RPMI7951 (cell line): ENCODE measurements at places on chromosomes 11 and 22. TPM values are rescaled to one million over a fixed set of nuclear protein-coding genes. Genes with fewer than 3 reads are reported as not detected.
A peak's percentile ranks its signal among the peaks of the same experiment; 100 is the strongest.

CD3D gene
- not detected in 2 replicates for total RNA-seq

NCAM1 gene
- 69.3 and 75.7 TPM in 2 replicates for total RNA-seq

RIBC2 gene
- total RNA-seq = 3.7 and 5.5 TPM in 2 replicates

SLC29A2 gene
- 0.39 and 1.4 TPM in 2 replicates for total RNA-seq

SMTN gene
- 53.9 and 72.3 TPM in 2 replicates for total RNA-seq

DNA sequence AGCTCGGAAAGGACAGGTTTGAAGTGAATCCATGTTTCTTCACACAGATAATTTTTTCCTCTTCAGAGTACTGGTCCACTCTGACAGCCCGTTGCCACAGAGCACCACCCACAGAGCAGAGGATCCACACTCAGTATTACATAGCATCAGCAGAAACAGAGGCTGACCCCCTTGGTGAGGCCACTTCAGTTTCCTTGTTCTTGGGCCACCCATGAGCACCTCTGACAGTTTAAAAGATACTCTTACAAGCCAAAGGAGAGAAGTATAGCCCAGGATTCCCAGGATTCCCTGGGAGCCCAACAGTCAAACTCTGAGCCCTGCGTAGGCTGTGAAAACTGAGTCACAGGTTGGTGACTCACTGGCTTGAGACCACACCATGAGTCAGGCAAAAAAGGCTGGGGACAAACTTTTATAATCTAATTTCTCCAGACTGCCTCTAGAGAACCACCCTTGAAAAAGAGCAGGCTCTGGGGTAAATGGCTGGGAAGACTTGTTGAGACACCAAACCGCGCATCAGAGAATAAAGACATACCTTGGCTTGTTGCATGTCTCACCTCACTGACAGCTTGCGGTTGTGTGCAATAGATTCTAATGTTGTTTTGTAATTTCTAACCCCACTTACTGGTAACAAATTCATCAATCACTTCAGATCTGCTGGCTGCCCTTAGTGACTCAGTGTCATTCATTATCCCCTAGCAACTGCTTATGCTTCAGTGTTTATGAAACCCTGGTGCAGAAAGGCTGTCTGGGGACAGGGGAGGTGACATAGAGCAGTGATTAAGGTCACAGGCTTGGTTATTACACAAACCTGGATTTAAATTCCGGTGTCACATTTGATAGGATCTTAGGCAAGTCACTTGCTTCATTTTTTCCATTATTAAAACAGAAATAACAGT is 56.9 kb upstream of the PRSS23 start:
- DNase-seq = peak; percentile 98

- peak; percentile 57 for DNase-seq
Measured at GRCh38 chr11:122791411-122791810, 46.9 kb upstream of the CRTAM start.

- DNase-seq = no peak
Measured at GRCh38 chr11:120288021-120288420, 37.1 kb upstream of the TLCD5 start.

GRCh38 chr11:13705710-13706109 is 37.2 kb downstream of the FAR1 start:
- DNase-seq = no peak

DNA sequence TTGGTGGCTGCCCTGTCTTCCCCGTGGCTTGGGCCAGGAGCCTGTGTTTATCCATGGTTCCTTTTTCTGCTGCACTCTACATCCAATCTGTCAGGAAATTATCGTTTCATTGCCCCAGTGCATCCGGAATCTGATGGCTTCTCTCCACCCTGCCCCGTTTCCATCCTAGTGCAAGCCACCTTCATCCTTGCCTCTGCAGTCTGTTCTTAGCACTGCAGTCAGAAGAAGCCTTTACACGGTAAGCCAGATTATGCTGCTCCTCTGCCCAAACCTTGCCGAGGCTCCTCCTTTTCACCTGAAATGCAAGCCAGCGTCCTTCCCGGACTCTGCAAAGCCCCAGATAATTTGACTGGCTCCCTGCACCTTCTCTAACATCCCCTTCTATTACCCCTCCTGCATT is 45.1 kb downstream of the PARVG start:
- no peak for DNase-seq

DNA sequence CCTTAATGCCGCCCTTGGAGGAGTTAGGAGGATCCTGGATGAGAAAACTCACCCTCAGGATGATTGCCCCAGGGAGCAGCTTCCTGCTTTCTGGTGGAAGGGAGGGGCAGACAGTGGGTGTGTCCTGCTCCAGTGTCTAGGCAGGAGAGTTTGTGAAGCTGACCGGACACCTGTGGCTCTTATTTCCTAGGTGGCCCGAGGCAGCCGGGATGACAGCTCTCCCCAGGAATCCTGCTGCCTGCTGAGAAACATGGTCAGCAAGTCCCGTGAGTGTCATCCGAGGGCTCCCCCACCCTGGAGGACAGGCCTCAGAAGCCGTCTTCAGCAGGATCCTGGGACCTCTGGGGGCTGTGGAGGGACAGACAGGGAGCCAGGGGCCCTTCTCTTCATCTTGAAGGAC is 50.4 kb downstream of the ST3GAL4 start:
- no peak for DNase-seq

- DNase-seq = no peak
Measured at GRCh38 chr11:69152733-69153421, 2.9 kb upstream of the SMIM38 start.

- DNase-seq = no peak
Measured at GRCh38 chr11:14312736-14313438, 46.1 kb downstream of the RRAS2 start.

GRCh38 chr11:57645689-57646085 is 4.0 kb downstream of the YPEL4 start:
- DNase-seq = no peak

- DNase-seq = no peak
Measured at GRCh38 chr22:22815397-22816170, 72.0 kb upstream of the IGLL5 start.

DNA sequence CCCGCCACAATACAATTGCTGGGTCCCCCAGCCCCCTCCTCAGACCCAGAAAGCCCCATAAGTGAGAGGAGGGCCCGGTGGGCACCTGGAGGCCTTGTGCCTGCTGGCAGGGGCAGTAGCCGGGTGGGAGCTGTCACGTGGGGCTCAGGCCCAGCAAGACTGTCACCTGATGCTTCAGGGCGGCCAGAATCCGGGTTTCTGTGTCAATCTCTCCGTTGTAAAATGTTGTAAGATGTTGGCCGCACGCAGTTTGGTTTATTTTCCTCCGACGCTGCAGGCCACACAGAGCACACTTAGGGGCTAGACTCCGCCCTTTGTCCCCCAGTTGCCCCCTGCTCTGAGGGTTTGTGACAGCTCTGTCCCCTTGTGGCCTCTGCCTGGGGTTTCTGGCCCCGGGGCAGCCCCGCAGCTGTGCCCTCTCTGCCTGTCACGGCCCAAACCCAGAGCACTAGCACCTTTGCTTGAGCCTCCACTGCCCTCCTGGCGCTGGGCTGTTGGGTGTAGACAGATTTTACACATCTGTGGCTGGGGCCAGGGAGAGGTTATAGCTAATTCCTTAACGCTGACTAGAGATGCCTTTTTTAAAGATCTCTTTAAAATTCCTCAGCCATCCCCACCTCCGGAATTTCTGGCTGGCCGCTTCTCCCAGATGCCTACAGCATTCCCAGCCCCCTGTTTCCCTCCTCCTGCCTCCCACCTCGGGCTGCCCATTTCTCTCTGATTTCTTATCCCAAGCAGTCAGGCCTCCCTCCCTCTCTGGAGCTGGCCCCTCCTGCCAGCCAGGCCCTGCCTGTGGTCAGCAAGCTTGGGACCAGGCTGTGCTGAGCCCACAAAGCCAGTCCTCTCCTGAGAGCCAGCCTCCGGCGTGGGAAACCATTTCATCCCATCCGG is 3.2 kb upstream of the PRR5 start:
- peak; percentile 82 for DNase-seq

DNA sequence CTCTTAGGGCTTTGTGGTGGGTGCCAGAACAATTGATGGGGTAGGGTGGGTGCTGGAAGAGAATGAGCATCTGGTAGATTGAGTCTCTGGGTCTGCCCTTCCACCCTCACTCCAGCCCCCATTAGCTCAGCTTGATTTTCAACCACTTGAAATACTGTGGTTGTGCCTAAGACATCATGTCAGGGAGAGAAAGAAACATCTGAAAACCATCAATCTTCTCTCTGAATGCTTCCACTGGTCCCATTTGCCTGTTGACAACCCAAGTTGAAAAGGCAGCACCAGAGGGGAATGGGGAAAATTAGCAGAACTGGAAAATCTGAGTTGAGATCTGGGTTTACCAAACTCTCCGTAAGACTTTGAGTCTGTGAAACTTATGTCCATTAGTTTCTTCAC is 26.1 kb downstream of the CD44 start:
- DNase-seq = no peak

- no peak for DNase-seq
Measured at GRCh38 chr11:17864478-17864941, 129.9 kb downstream of the KCNC1 start.

- no peak for DNase-seq
Measured at GRCh38 chr22:45399712-45400445, 13.5 kb downstream of the SMC1B start.

DNA sequence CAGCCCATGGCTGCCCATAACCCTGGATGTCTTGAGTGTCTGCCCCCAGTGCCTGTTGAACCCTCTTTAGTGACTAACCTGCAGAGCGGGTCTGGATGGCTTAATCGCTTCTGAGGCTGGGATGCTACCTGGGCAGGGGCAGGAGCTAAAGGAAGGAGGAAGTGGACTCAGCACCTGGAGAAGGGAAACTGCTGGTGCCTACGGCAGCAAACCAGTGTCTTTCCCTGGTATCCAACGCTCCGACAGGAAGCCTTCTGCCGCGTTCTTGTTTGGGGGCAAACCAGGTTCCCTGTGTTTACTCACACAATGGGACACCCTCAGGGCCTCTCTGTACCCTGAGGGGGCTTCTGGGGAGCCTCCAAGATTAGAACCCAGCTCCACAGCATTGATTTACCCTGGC is 38.1 kb upstream of the B3GAT1 start:
- no peak for DNase-seq

- DNase-seq = no peak
Measured at GRCh38 chr22:44995105-44995514, 14.7 kb downstream of the PHF21B start.

- DNase-seq = peak; percentile 44
Measured at GRCh38 chr11:36292311-36292722, 3.1 kb upstream of the COMMD9 start.

DNA sequence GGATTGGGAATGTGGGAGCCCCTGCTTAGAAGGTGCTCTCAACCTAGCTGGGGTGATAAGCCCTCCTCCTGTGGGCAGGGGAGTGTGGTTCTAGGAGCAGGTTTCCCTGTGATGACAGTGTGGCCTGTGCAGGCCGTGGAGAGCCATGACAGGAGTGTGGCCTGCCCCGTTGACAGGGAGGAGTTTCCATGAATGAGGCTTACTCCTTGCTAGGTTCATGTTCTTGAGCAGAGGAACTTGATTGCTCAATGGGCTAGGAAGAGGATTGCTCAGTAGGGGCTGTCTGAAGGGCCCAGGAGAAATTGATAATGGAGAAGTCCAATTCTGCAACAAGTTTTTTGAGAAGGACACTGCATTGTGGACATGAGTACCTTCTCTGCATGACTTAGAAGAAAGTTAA is 92.0 kb downstream of the PPP6R3 start:
- DNase-seq = no peak

GRCh38 chr11:7936615-7937014 is 4.9 kb downstream of the OR10A3 start:
- no peak for DNase-seq

DNA sequence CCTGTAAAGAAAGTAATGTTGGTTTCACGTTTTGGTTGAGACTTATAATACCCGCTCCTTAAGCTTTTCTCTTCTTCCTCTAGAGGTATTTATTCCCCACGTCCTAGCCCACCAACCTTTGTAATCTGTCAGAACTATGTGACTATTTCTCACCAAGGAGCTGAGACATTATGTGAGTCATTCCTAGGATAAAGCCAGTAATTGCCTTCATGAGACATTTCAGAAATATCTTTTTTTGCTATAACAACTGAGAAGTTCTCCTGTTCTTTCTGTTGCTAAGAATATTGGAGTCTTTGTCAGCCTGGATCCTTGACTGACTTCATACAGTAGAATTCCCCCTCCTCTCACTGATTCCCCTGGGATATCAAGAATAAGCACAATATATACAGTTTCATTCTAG is 1497.0 kb upstream of the TENM4 start:
- no peak for DNase-seq

DNA sequence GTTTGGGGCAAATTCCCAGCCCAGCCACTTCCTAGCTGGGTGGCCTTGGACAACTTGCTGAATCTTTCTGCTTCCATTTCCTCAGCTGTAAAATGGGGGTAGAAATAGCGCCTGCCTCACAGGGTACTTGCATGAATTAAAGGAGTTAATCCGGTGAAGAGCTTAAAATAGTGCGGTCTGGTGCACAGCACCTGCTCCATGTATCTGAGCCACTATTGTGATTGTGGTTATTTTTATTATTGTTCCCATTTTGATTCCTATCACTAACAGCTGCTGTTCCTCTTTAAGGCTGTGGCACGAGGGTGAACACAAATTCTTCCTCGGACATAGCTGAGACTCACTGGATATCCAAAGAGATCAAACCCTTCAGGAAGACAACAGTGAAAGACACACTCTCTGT is 46.9 kb upstream of the TP53I11 start:
- DNase-seq = no peak

GRCh38 chr11:79488286-79488685 is 47.5 kb upstream of the TENM4 start:
- no peak for DNase-seq

DNA sequence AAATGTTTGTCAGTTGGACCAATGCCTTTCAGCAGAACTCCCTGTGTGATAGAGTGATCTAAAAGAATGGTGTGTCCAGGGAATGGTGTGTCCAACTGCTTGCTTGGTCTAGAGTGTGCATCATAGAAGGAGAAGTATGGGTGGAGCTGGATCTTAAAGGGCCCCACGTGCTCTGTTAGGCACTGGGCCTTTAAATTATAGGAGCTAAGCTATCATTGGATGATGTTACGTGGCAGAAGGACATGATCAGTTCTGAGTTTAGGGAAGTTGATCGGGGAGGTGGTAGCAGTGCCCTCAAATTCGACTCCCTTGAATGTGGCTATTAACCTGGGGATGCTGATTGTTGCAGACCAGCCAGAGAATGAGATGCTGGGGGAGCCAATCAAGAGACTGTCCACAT is 16.4 kb downstream of the STX3 start:
- no peak for DNase-seq
